HCEC 1CT (cell line): ENCODE measurements at places on chromosomes 16 and 17.

DNA sequence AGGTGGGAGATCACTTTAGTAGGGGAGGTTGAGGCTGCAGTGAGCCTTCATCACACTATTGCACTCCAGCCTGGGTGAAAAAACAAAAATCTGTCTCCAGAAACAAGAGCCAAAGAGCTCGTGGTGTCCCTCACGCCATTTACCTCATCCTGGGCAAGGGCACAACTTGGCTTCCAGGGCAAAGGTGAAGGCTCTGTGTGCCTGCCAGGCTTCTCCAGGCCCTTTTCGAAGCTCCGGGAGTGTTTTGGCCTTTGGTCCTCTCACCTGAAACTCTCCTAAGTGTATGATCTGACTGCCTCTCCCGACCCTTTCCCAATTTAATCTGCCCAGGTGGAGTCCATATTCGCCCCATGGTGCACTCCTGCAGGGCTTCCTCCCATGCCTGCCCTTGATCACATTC, 11.6 kb upstream of the CES3 start:
- no peak for DNase-seq

DNA sequence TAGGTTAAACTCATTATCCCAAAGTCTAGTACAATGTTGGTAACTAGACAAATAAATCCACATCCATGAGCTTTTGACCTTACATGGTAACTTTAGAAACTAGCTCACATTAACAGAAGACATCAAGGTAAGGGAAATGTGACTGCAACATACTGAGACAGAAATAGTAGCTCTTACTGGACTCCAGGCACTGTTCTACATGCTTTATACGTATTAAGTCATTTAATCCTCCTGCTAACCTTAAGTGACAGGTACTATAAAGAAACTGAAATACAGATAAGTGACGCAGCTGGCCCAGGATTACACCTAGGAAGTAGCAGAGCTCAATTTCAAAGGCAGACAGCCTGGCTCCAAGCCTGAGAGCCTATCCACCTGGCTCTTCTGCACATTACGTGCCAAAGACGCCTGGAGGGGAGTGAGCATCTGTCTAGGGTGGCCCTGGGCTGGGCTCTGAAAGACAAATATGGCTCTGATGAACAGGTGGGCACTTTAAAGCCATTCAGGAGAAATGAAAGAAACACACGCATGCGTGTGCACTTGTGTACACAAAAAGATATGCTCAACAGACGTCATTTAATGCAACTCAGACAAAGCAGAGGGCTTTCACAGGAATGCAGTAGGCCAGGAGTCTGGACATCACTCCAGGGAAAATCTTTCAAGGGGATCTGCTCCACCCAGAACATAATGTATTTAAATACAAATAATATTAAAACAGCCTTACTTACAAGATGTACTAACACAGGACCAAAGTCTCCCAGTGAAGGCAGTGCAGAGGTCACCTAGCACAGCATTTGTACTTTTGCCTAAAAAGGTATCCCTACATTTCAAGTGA, 4.4 kb downstream of the ZC3H7A start:
- DNase-seq: no peak

GRCh38 chr17:74677558-74678466, 34.9 kb downstream of the CD300LF start:
- peak; percentile 3 for DNase-seq

DNA sequence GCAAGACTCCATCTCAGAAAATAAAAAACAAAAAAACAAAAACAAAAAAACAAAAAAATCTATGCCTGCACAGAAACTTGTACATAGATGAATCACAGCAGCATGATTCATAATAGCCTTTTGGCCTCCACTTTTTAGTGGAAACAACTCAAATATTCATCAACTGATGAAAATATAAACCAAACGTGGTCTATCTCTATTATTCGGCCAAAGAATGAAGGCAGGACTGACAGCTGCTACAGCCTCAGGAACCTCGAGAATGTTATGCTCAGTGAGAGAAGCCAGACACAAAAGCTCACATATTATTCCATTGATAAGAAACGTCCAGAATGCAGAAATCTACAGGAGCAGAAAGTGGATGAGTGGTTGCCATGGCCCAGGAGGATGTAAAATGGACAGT, 19.8 kb downstream of the PPL start:
- peak; percentile 68 for DNase-seq

DNA sequence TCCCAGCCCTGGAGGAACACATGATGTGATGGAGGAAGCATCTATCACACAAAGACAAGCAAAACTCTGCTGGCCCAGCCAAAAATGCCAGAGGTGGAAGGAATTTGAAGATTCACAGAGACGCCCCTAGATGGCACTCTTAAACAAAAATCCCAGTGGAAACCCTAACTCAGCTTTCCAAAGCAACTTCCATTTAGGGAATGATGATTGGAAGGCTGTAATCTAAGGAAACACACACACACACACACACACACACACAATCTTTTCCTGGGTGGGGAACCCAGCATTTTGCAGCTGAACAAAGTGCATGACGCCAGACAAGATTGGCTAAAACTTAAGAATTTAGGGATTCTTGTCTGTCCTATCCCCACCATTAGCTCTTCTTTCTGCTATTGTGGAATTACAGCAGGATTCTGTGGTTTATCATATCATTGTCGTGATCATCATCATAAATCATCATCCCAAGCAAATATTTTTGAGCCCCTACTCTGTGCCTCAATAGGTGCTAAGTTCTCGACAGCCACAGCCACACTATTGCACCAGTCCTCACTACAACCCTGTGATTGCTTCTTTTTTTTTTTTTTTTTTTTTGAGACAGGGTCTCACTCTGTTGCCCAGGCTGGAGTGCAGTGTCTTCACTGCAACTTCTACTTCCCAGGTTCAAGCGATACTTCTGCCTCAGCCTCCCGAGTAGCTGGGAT, 1.6 kb upstream of the LDAF1 start:
- DNase-seq: peak; percentile 79

DNA sequence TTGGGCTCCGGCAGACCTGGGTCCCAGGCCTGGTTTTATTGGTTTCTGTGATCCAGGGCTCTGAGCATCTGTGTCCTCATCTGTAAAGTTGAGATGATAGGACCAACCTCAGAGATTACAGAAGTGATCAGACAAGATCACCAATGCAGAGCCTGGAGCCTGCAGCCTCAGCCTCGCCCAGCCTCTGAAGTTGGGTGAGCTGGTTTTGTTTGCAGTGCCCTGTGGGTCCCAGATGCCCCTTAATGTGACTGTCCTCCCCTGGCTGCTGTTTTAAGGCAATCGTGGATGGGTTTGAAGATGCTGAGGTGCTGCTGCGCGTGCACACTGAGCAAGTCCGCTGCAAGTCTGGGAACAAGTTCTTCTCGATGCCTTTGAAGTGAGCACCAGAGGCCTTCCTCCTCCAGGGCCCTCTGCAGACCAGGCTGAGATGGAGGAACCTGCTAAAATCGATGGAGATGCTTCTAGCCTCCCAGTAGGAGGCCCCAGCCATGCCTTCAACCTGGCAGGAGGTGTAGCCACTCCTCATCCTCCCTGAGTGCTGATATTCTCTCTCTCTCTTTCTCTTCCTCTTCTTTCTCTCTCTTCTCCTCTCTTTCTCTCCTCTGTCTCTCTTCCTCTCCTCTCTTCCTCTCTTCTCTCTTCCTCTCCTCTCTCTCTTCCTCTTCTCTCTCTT, 5.6 kb upstream of the MMP15 start:
- no peak for DNase-seq

GRCh38 chr17:14205992-14206461, 30.6 kb downstream of the CDRT15 start:
- DNase-seq: no peak

- no peak for DNase-seq
Observed at GRCh38 chr16:88363239-88363891, 19.4 kb upstream of the ZNF469 start.

- DNase-seq: no peak
Observed at GRCh38 chr17:48144976-48145798, 37.6 kb downstream of the SNX11 start.

GRCh38 chr17:28320215-28321061, 1.4 kb downstream of the TMEM97 start:
- DNase-seq: no peak

DNA sequence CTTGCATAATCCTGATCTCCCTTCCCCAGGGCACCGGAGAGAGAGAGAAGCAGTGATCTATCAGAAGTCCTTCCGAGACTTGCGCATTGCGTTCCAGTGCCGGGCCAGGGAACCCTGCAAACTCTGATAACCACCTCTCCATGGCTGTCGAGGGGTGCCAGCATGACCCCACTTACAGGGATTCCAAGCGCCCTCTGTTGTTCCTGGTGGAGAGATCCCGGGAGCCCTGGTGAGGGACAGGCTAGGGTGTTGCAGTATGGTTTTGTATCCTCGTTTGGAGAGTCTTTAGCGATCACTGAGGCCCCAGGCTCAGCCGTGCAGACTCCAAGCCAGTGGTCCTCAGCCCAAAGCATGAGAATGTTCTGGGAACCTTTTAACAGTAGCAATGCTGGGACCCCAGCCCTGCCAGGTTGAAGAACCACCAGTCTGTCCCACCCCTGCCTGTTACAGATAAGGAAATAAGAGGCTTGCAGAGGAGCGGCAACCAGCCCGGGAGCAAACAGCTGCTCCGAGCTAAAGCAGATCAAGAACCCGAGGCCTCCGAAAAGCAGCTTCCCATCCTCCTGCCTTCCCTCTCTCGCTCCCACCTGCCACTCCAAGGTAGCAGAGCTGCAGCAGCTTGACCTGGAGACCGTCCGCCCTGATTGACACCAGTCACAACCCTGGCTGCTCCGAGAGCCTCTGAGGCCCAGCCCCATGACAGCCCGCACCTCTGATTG, 150.3 kb upstream of the RPL38 start:
- DNase-seq: no peak

DNA sequence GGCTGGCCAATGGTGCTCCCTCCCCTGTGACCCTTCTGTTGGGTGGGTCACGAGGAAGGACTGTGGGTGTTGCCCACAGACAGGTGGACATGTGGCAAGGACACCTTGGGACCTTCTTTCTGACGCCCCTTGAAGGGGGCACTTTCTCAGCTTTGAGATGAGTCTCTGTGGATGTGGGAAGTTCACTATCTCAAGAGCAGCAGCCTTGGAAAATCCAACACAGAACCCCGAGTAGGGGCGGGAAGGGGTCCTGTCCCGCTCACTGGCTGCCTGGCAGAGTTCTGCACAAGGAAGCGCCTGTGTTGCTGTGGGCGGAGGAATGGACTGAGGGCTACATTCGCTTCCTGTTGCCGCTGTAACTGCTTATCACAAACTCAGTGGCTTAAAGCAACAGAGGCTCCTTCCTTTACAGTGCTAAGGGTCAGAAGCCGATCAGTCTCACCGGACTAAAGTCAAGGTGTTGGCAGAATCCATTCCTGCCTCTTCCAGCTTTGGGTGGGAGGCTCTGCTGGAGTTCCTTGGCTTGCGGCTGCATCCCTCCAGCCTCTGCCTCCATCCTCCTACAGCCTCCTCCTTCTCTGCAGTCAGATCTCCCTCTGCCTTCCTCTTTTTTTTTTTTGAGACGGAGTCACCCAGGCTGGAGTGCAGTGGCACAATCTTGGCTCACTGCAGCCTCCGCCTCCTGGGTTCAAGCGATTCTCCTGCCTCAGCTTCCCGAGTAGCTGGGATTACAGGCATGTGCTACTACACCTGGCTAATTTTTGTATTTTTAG, 305.2 kb downstream of the SEC14L1 start:
- DNase-seq: no peak

GRCh38 chr17:7177954-7178477, 1.2 kb downstream of the ASGR1 start:
- no peak for DNase-seq

DNA sequence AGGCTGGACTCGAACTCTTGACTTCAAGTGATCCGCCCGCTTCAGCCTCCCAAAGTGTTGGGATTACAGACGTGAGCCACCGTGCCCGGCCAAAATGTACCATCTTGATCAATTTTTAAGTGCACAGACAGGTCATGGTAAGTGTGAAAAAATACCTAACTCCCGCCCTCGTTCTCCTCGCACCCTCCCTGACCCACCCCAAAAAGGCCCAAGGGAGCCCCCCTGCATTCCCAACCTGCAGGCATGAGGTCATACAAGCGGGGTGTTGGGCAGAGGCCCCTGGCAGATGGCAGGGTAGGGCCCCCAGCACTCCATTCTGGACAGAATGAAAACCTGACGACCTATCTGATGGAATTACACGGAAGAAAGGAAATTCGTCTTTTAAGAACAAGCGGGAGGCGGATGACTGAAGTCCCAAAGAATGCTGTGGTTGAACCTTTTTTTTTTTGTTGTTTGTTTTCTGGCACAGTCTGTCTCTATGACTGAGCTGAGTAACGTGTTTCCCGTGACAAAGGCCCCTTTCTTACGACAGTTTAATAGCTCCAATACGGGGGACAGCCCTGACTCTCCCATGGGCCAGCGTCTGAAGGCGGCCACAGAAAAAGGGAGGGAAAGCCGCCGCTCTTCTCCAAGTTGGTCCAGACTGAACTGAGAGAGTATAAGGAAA, 376.4 kb downstream of the SLC39A11 start:
- peak; percentile 93 for DNase-seq
